ENCODE measurements at places on chromosomes 5 and 9.

GRCh38 chr9:32928912-32929311, 72.5 kb downstream of the APTX start:
- no peak for DNase-seq

DNA sequence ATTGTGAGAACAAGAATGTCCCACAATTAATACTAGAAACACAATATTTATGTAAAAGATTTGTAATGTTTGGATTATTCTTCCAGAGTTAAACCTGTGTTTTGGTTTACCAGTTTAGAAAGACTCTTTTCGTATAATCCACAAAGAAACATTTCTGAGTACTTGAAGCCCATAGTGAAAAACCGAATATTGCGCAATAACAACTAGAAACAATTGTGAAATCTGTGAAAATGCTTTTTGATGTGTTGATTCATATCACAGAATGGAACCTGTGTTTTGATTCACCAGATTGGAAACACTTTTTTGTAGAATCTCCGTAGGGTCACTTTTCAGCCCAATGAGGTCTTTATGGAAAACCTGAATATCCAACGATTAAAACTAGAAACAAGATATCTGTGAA, 386.2 kb downstream of the PRDM9 start:
- DNase-seq: no peak

DNA sequence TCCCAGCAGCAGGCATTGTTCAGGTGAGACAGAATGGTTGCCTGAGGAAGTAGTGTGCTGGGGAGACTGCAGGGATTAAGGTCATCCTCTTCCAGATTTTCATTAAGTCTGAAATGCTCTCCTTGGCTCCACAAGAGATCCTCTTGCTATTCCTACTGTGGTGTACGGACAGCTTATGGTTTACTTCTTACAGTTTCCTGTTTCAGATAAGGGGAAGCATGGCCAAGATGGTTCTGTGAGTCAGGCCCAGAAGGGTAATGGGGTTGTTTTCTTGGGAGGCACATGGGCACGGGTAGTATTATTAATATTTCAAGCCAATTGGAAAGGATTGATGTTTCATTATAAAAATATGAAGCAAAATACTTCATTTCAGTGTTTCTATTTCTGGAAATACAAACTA, 42.9 kb downstream of the GLRX start:
- DNase-seq: no peak

DNA sequence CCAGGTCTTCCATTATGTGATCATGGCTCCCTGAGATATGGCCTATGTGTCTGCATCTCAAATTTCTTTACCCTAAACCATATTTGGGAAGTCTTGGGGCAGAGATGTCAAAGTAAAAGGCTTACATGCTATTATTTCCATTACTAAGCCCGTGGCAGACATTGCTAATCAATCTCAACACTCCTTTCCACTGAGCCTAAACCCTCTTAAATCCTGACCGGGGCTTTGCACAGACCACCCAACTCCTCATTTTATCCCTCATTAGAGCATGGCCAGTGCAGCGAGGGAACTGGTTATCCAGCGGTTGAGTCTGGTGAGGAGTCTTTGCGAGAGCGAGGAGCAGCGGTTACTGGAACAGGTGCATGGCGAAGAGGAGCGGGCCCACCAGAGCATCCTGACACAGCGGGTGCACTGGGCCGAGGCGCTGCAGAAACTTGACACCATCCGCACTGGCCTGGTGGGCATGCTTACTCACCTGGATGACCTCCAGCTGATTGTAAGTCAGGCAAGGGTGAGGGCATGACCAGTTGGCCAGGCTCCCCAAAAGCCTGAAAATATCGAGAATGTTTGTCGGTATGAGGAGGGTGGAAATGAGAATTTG, 11.0 kb downstream of the BSPRY start:
- no peak for DNase-seq

DNA sequence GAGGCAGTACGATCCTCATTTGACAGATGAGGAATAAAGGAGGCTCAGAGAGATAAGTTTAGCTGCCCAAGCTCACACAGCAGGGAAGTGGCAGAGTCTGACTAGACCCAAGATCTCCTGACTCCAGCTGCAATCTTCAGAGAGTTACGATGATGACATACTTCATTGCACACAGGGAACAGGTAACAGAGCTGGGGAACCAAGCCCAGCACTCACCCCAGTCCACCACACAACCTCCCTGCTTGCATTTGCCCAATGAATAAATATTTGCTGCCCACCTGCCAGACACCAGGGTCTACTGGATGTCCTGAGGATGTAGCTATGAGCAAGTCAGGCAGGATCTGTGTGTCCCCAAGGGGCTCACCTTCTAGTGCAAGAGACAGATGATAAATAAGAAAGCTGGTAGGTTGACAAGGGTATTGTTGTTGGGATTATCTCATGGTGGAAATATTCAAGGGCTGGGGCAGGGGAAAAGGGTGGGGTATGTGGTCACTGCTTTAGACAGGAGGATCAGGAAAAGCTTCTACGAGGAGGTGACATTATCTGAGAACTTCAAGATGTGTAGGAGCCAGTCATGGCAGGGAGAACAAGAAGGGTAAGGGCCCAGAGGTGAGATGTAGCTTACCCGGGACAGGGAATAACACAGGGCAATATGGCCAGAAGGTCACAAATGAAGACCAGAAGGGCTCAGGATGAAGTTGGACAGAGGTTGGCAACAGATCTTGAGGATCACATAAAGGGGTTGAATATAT, 28.6 kb upstream of the CPEB4 start:
- no peak for DNase-seq

DNA sequence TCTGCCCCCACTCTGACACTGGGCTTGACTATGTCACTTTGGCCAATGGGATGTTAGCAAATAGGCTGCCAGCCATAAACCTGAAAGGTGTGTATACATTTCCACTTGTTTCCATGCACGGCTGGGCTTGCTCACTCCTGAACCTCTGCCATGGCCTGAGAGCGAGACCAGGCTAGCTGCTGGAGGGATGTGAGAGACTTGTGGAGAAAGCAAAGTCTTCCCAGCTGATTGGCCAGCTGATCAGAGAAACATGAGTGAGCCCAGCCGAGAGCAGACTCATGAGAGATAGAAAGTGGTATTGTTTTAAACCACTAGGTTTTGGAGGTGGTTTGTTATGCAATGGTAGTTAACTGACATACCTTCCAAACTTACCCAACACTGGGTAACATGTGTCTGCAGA, 13.9 kb downstream of the FAM193B start:
- no peak for DNase-seq

GRCh38 chr5:2891781-2892180, 140.3 kb upstream of the IRX2 start:
- DNase-seq: no peak

DNA sequence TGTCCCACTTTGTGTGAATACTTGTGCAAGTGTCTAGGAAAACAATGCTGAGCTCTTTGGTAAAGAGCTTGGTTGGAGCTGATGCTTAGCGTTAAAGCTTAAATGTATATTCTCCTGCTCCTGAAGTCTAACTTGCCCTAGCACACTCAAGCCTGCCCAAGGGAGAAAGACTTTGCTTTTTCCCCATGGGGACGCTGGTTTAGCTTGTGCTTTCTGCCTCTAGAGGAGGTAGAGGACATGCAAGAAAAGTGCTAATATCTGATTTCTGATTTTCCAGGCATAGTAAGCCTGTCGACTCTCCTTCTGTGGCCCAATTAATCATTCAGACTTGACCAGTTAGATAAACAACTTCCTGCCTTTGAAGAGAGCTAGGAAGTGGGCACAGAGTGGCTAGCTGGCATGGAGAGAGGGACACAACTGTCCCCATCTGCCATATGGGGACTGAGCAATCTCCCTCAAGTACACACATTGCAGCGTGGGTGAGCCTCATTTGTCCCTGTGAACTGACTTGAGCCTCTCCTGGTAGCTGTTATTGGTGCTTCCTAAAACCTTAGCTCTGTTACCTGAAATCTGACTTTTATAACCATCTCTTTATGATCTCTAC, 348.4 kb downstream of the BRINP1 start:
- no peak for DNase-seq

GRCh38 chr5:8615142-8615858, 746.4 kb downstream of the MTRR start:
- DNase-seq: no peak

DNA sequence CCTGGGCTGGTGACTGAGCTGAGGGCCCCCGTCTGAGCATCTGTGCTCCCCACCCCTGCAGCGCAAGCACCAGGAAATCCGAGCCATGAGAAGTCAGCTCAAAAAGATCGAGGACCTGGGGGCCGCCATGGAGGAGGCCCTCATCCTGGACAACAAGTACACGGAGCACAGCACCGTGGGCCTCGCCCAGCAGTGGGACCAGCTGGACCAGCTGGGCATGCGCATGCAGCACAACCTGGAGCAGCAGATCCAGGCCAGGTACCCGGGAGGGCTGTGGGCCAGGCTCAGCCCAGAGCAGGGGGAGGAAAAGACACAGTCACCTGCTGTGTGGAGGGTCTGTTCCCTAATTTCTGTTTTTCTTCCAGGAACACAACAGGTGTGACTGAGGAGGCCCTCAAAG, 24.6 kb downstream of the DYNC2I2 start:
- no peak for DNase-seq

DNA sequence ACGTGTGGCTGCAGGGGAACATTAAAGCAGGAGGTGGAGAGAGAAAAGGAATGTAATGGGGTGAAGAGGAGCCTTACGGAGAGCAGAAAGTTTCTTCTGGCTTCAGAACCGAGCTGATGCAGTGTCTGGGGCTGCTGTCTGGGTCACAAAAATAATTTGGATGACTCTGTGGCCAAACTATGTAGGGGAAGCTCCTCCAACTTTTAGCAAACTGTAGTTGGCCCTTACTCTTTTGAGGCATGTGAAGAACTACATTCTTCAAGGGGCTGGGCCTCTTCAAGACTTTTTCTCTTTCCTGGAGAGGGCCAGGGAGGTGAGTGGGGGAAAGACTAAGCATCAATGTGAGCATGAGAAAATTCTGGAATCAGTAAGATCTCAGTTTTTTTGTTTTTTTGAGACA, 31.9 kb upstream of the SPARC start:
- no peak for DNase-seq

DNA sequence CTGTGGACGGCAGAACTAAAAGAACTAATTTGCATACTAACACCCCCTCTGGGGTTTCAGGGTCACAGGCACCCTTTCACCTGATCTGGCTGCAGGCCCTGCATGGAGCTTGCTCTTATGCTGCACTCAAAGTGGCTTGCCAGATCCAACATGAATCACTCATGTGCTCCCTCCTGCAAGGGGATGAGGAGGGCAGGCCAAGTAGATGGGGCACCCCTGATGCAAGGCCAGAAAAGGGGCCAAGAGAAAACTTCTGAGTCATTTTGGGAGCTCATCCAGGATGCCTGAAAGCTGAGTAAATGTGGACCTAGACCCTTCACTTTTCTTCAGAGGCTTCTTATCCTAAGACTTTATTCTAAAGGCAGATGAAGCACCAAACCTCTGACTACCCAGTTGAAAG, 558.5 kb upstream of the PTGER4 start:
- no peak for DNase-seq

DNA sequence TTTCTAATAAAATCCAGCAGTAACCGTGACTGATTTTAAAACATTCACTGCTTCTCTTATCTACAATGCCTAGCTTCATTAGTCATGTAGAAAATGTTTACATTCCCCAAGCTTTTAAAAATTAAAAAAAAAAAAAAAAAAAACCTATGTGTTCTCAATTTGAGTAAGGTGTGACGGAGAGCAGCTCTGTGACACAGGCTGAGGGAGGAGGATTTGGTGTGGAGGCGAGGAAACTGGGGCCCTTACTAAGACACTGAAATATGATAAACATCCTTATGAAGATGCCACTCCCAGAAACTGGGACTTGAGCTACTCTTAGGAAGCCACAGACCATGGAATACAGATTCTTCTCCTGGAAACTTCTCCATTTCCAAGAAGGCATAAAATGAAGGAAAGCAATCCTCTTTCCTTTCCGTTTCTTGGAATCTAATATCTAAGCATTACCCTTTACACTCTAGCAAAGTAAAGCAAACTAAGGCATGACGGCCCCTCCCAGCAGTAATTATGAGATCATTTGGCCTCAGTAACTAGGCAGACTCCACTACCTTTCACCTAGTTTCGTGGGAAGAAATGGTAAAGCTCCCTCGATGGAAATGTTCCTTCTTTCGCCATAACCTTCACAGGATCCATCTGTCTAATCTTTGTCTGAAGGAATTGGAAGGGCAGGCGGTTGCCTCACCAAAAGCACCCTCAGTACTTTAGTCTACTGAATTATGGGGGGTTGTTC, 23.5 kb downstream of the GRAMD2B start:
- DNase-seq: no peak

- no peak for DNase-seq
These were observed 91.5 kb upstream of the NREP start for GRCh38 chr5:111848476-111848875.

DNA sequence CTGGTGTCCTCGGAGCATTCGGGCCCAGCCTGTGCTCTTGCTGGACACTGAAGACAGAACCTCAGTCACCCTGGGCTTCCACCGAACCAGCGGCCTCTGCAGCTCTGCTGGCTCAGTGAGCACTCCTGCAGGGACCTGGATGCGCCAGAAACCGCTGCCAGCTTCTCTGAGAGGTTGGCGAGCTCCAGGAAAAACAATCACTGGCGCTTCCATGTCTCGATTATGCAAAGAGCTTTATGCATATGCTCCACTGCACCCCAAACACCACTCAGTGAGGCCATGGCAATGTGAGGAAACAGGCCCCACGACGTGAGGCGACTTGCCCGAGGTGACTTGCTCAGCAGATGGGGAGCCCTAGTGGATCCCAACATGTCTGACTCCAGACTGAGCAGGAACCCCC, 11.0 kb downstream of the PRDM12 start:
- no peak for DNase-seq

DNA sequence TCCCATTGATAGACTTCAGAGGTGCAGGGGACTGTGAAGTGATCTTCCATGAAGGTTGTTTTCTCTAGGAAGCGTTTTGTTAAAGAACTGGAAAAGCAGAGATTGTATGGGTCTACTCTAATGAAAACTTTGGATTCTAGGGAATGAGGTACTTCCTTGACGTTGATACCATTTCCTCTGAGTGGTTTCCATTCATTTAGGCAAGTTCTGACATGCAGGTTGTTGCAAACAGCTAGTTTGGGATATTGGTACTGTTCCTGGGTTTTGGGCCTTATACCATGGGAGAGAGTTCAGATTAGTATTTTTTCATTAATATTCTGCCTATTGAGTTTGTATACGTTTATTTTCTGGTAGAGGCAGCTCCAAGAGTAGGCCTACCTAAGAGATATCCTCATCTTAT, 25.7 kb downstream of the SMARCA2 start:
- DNase-seq: no peak

GRCh38 chr9:136326061-136326760, 1.1 kb upstream of the GPSM1 start:
- DNase-seq: no peak

DNA sequence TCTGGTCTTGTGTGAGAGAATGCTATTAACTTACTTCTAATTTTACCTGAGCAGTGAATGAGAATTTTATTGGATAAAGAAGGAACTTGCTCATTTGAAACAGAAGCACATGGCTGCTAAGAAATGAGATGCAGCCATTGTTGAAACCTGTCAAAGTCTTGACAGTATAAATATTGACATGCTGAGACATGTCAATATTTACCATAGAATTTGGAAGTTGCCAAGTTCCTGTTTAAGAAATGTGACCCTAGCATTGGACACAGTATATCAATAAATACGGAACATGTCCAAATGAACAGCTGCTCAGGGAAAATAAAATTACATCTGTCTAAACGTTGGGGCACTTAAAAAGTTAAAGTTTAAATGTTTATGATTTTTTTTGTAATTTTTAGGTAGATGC, 7.8 kb downstream of the XRCC4 start:
- no peak for DNase-seq
